ENCODE measurements at places on chromosomes 7 and 10.

GRCh38 chr7:86939197-86939814 is 120.1 kb downstream of the ELAPOR2 start:
- DNase-seq = no peak

DNA sequence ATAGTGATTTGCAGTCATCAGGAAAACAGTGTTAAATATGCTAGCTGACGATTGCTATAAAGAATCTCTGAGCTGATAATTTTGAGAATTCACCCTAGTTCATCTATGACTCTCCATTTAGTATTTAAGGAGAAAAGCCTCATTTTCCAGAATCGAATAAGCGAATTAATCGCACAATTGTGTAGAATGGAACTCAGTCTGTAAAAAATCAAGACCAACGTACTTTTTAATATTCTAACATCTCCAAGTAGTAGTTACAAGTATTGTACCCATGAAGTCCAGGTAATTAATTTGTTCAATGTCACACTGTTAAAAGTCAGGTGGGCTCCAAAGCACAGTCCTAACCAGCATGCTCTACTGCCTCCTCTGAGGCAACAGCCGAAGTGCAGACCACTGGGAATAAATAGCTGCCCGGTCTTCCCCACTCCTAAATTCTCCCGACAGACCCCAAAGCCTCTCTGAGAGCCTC is 380 bp upstream of the AGBL3 start:
- DNase-seq = no peak

DNA sequence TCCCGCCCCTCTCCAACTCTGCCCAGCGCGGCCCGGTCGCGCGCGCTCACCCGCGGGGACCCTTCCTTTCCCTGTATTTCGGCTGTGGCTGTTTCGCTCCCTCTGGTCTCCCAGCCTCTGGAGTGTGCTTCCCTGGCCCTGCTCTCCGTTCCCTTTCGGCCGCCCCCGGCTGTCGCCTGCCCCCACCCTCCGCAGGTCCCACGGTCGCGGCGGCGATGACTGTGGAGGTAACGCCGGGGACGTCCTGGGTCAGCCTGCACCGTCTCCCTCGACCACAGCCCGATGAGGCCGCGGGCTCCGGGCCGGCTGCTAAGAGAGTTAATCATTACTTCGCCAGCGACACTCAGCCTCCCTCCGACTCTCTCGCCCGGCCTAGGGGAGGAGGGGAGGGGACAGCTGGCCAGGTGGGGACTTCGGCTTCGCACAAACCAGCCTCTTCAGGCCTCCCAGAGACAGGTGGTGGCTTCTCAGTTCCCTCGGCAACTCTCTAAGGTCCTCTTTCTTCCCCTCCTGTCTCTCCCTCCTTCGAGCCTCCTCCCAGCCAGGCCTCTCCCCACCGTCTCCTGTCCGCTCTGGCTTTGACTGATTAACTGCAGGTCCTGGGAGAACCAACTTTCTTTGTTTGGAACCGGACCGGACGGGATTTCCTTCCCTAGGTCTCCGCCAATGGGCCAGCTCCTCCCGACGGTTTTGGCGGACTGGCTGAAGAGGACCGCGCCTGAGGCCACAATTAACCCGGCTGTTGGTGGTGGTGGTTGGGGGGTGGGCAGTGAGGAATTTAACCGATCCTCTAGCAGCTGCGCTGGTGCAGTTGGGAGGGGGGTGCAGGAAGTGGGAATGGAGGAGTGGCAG is 5.6 kb upstream of the PAX2 start:
- no peak for DNase-seq

- DNase-seq = no peak
Observed at GRCh38 chr7:8325067-8325466, 63.1 kb upstream of the ICA1 start.

DNA sequence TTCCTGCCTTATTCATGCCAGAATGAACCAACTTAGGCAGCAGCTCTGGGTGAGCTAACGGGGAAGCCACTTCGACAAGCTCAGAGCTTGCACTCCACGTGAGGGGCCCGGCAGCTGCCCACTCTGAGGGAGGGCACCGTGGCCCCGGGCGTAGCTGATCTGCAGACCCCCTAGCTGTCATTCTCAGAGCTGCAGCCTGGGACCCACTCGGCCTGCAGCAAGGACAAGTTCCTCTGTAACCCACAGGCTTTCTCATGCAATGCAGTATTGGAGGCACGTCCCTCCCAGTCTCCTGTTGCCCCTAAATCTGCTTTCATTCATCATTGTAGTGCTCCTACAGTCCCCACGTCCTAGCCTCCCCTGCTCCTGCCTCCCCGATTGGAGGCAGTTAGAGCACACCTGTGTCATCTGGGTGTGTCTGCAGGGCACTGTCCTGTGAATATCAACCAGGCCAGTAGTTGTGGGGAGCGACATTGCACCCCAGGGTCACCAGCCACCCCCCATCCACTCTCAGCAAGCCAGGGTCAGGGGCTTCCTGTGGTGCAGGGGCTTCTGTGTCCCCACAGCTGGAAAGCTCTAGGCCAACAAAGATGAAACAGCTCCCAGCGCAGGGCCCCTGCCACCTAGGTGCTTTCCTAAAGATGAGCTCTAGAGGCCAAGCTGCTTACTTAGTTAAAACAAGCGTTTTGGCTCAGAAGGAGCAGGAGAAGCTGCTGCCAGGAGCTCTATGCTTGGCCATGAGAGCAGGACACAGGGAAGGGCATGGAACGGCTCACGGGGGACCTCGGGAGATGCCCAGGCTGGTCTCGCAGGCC is 333.6 kb downstream of the ADARB2 start:
- no peak for DNase-seq

DNA sequence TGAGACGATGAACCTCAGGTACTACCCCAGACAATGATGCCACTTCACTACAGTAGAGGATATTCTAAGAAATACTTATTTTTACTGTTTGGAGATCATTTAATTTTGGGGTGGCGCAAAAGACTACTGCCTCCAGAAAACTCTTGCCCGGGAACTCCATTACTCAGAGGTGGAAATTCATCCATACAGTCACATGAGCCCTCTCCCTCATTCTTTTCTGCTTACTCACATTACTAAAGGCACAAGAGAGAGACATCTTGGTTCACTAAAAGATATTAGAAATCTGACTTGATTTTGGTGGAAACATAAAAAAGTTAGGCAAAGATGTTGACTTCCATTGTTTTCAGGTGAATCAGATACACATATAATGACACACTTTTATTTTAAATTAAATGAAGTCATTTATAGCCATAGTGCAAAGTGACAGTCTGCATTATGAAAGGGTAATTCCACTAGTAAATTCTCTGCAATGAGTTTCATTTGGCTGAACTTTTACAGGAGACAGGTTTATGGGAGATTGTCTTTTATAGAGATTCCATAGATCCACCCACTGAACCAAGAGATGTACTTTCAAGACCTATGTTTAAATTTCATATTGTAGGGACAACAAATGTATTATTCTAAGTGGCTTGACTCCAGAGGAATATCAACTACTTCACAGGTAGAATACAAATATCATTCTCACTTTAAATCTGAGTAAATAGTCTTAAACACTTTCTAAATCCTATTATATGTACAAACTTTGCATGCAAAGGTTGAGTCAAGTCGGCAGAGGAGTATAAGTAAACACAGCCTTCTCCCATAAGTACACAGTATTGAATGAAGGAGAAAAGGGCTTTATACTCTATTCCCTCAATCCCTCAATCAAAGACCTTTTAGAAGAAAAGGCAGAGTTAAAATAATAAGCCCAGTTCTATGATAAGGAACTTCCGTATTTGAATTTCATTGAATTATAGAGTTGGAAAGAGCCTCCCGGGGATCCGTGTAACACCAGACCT is 18.8 kb downstream of the NEBL start:
- no peak for DNase-seq

DNA sequence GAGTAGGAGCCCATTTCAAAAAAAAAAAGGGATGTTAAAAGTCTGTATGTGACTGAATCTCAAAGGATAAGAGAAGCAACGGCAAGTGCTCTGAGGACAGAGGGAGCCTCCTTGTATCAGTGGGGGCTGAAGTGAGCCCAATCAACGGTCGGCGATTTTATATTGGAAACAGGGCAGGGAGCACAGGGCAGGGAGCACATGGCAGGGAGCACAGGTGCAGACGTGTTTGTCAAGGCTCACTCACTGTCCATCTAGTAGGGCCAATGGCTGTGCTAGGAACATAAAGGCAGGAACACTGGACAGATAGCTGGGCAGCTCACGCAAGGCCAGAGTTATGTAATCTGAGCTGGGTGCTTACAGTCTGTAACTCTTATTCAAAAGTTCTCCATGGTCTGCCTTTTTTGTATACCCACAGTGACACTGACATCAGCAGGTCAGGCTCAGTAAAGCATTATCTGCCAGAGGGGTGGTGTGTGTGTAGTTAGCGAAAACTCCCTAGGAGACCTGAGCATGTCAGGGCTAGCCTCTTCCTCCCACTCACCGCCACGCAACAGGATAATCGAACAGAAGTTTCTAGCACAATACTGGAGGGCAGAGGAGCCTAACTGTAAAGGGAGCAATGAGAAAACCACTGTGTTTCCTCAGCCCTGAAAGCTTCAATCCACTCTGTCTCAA is 15.4 kb downstream of the AKR1B1 start:
- no peak for DNase-seq

- DNase-seq = no peak
Observed at GRCh38 chr7:151591866-151592265, 72.2 kb upstream of the RHEB start.

- no peak for DNase-seq
Observed at GRCh38 chr7:36855330-36855729, 131.0 kb upstream of the AOAH start.

DNA sequence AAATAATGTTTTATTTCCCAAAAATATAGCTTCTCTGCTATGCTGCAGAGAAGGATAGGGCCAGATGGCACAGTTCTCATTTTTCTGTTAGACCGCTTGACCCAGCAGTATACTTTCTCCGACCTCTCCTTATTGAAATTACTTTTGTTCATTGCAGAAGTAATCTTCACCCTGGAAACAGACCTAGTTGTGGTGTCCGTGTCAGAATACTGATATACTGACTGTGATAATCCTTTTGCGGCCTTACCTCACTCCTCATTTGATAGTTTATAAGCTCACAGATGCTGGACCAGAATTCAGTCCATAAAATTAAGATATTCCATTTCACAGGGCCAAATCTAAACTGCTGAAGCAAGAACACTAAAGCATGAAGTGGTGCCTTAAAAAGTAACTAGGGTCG is 260.6 kb upstream of the DKK1 start:
- DNase-seq = no peak

DNA sequence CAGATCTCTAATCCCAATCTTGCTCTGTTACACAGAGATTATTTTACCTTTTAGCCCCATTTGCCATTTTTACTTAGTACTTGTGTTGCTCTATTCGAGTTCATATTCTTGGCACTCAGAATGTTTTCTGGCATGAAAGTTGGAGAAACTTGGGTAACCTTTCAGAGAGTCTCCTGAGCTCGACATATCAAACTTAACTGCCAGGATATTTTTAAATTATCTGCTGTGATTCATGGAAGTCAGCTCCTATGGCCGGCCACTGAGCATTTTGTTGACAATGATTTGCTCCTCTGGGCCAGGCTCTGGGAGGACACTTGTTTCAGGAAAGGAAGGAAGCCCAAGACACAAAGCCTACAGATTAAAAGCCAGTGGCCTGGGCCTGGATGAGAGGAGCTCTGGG is 396.7 kb downstream of the TNS3 start:
- DNase-seq = no peak

DNA sequence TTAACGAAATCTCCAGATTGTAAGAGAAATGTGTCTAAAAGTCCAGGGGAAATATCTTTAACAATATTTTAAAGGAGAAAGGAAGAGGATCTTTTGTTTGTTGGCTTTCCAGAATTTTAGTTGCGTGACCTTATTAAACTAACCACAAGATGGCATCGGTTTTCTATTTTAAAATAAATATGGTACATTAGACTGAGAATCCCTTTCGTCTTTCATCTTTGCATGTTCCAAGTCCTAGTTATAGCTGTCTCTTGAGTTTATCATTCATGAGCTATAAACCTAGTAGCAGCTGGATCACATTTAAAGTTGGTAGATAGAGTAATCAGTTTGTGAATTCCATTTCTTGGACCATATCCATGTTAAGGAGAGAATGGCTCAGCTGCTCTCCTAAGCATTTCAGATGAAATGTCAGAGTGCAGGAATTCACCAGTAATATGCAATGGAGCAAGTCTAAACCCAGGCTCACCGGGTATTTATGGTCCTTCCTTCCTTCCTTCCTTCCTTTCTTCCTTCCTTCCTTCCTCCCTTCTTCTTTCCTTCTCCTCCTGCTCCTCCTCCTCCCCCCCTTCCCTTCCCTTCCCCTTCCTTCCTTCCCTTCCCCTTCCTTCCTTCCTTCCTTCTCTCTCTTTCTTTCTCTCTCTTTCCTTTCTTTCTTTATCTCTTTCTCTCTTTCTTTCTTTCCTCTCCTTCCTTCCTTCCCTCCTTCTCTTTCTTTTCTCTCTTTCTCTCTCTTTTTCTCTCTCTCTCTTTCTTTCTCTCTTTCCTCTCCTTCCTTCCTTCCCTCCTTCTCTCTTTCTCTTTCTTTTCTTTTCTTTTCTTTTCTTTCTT is 57.8 kb upstream of the RAB18 start:
- no peak for DNase-seq

- DNase-seq = no peak
Observed at GRCh38 chr7:18762189-18762588, 266.6 kb downstream of the HDAC9 start.

DNA sequence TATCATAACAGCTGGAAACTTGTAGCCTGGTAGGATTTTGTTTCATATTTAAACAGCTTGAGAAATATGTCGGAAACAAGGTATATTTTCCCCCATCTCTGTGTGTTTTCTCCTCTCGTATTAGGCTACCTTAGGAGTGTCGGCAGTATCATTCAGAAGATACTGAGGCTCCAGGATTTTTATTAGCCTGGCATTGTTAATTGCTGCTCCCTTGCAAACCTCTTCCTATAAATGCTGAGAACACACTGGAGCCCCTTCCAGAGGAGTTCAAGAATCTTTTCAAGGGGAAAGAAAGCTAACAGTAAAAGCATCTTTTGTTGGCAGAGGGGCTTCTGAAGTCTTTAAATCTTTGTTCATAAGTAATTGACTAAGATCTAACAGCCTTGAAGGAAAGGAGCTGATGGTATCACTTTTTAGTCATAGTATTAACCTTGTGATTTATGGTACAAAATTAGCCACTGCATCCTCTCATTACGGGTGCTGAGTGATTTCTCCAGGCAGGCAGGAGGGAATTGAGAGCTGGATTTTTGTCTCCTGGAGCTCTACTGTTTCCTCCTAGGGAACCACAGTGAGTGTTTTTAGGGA is 998.7 kb downstream of the LRMDA start:
- DNase-seq = no peak

All from activated CD8-positive, alpha-beta memory T cell treated with anti-CD3 and anti-CD28 coated beads for 48 hours (primary cell).